ENCODE measurements at places on chromosomes 3 and 15. TPM values are rescaled to one million over a fixed set of nuclear protein-coding genes. Genes with fewer than 3 reads are reported as not detected.

- DNase-seq, result no peak
These were observed 51.3 kb upstream of the MTMR10 start for GRCh38 chr15:31042751-31043150.

DNA sequence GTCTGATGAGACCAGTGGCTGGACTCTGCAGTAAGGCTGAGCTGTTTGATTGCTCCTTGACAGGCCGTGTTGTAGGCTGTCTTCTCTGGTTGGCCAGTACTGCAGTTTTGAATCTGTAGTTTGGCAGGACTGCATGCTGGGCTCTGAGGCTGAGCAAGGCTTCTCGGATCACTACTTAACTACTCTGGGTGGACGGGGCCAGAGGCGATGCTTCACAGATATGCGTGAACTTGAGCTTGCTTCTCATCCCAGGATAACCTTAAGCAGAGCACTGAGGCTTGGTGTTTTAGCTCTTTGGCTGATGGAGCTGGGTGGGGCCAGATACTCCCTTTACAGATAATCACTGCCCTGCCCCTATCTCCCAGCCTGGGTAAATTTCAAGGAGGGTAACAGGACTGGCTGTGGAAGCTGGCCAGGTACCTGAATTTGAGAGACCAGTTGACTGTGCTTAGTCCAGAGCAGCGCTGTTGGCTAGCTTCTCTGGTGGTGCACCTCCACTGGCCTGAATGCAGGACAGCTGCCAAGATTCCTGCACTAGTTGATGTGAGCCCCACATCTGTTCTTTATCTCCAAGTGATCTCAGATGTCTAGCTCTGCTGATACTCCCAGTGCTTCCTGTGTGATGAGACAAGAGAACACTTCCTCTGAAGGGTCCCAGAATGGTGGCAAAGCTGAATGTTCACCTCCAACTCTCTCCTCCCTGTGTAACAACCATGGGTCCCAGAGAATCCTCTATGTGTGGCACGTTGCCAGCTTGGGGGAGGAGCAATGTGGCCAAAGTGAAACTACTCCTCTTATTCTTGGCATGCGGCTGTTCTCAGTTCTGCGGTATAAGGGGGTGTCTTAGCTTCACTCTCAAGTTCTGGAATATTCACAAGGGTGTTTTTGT is 37.9 kb downstream of the RPL39L start:
- peak; percentile 72 for DNase-seq

DNA sequence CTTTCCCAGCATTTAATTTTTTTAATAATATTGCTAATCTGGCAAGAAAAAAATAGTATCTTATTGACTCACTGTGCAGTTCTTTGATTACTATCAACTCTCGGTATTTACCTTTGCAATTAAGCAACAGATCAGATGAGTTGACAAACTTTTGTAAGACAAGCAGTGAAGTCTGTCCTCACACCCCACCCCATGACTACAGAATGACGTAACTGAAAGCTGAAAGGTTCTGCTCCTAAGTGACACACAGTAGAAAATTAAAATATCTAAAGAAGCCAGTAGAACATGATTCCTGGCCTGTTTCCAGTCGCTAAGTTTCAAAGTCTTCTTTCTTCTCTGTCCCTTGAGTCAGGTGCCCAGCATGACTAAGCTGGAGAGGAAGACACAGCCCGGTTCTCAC is 135.5 kb downstream of the STT3B start:
- no peak for DNase-seq

Gene ZNF774
- total RNA-seq, result 10.4 TPM

Gene TP63
- 0.12 TPM for total RNA-seq

Gene INSYN1
- not detected for total RNA-seq

Data from Calu3 (cell line).